Heart right ventricle (tissue), 16 donors: ENCODE measurements at places on chromosomes 12 and 14. TPM values are rescaled to one million over a fixed set of nuclear protein-coding genes. Genes with fewer than 3 reads are reported as not detected.

DNA sequence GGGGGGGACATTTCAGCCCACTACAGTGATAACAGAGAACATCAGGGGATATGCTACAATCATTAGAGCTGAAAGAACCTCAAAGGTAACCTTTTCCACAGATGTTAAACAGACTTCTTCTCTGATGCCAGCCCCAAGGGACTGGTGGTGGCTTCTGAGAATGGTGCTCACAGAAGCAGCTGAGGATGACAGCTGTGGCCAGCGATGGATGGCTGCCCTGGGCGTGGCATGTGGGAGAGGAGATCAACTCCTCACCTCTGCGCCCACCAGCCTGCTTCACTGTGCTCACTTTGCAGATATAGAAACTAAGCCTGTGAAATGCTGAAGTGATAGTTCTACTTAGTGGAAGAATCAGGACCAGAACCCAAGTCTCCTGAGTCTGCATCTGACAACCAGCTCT lies 33.0 kb downstream of the FOXN3 start:
- DNase-seq = no peak

DNA sequence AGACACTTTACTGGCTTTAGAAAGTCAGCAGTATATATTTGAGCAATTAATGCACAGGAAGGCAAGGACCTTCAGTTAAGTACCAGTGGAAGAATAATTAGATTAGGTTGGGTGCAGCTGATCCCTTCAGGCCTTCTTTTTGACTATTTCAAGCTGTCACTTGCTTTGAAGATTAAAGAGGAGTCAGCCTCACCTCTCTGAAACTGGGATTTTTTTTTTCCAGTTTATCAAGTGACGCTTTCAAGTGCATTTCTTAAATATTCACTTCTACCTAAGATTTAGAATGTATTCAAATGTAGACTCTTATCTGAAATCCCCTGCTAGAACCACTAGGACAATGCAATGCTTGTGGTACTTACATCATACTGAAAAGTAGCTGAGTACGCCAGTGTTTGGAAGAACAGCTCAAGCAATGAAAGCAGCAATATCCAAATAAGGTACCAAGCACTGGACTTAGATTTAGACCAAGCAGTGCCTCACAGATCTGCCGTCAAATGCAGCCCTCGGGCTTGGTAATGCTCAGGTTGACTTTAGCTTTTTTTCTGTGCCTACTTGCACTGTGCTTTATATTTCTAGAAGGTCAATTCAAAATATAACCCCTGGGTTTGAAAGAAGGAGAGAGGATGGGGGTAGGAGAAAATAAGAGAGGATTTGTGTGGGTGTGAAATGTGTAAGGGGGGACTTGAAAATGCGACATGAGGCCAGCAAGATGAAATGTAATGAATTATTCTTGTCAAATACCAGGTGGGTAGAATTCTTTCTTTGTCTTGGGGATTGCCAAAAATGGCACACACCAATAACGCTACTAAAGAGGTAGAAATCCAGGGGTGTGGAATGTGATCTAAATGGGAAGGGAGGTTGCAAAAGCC lies 3.7 kb upstream of the FERMT2 start:
- DNase-seq = no peak

Gene DPPA3
- total RNA-seq = not detected

GRCh38 chr12:108850854-108851573 lies 6.4 kb downstream of the SSH1 start:
- DNase-seq = peak; percentile 62

GRCh38 chr12:117134059-117134458 lies 34.8 kb upstream of the TESC start:
- DNase-seq = no peak

DNA sequence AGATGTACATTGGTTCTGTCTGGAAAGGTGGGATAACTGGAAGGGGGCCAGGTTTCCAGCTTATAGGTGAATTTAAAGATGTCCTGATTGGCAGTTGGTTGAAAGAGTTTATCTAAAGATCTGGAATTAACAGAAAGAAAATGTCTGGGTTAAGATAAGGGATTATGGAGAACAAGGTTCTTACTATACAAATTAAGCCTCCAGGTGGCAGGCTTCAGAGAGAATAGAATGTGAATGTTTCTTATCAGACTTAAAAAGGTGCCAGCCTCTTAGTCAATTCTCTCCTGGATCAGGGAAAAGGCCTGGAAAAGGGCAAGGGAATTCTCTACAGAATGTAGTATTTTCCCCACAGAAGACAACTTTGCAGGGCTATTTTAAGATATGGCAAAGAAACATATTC lies 53.1 kb downstream of the CNTN1 start:
- DNase-seq = no peak
